Kasumi-1 (cell line): ENCODE measurements at places on chromosomes 16 and 17.

GRCh38 chr16:89358030-89359005 is 132.0 kb downstream of the ANKRD11 start:
- peak; percentile 18 for DNase-seq

- DNase-seq: no peak
Measured at GRCh38 chr16:82582975-82583374, 43.8 kb upstream of the CDH13 start.

DNA sequence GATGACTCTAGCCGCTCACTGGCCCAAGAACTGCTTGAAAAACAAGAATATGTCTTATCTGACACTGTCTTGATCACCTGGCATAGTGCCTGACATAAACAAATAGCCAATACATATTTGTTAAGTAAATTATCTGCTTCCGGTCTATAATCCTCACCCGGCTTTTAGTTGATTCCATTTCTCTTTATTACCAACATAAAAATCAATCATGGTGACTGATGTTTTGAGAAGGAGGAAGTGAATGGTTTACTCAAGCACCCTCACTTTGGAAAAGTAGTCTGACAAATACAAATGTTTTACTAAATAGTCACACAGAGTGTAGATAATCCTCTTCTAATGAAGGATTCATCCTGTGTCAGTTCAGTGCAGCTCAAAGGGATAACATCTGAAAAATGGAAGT is 47.0 kb downstream of the SKAP1 start:
- DNase-seq: no peak

- DNase-seq: no peak
Measured at GRCh38 chr17:75707079-75707571, 14.1 kb upstream of the ITGB4 start.

GRCh38 chr16:14074544-14074943 is 3.4 kb downstream of the MRTFB start:
- DNase-seq: no peak

- no peak for DNase-seq
Measured at GRCh38 chr16:53132406-53132805, 77.6 kb downstream of the CHD9 start.
